ENCODE measurements at places on chromosomes 4 and X. TPM values are rescaled to one million over a fixed set of nuclear protein-coding genes. Genes with fewer than 3 reads are reported as not detected.
A peak's percentile ranks its signal among the peaks of the same experiment; 100 is the strongest.

Gene CISD2
- polyA plus RNA-seq = 54.9 TPM

Gene GPRIN3
- 18.9 TPM for polyA plus RNA-seq

Gene PNMA3
- 0.21 TPM for polyA plus RNA-seq

DNA sequence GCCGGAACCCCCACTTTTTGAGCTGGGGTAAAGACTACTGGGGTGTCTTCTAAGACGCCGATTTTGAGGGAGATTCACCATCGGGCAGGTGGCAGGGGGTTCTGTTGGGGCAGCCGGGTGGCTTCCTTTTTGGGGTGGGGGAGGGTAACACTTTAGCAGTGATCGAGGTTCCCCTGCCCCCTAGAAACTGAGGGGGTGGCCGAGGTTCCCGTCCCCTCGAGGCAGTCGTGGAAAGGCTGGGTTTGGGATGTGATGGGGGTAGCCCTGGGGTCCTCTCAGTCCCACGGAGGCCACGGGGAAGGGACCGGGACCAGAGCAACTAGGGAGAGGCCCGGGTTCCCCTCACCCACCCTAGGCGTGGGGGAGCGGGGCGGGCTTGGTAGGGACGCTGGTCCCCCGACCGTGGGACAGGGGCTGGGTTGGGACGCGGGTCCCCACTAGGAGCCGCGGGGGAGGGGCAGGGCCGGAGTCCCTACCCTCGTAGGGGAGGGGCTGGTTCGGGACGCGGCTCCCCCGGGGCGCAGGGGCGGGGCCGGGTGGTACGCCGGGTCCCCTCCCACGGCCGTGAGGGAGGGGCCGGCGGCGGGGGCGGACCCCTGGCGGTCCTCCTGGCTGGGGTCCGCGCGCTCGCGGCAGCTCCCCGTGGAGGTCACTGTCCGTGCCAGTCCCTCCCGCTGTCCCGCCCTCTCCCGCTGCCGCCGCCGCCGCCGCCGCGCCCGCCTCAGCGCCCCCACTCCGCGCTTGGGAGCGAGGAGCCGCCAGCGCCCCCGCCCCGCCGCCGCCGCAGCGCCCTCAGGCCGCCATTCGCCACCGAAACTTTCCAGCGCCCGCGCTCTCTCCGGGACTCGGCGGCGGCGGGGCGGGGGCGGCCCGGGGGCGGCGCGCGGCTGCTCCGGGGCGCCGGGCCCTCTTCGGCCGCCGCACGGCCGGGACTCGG, at the start of gene TBL1X:
TSS of gene TBL1X (plus strand) at position 624 of the 937 bp plus-strand sequence. CDS start 188,529 bp downstream, outside the sequence.
- no peaks in the 10 kb centered on the region for H3K36me3 ChIP-seq
- peak within 1 kb of the TSS; percentile 56 for H3K27ac ChIP-seq
- DNase-seq = peak; percentile 52
- H3K4me1 ChIP-seq = peaks cover 38% of the 10 kb centered on the region
- H3K4me3 ChIP-seq = peak within 1 kb of the TSS; percentile 32

DNA sequence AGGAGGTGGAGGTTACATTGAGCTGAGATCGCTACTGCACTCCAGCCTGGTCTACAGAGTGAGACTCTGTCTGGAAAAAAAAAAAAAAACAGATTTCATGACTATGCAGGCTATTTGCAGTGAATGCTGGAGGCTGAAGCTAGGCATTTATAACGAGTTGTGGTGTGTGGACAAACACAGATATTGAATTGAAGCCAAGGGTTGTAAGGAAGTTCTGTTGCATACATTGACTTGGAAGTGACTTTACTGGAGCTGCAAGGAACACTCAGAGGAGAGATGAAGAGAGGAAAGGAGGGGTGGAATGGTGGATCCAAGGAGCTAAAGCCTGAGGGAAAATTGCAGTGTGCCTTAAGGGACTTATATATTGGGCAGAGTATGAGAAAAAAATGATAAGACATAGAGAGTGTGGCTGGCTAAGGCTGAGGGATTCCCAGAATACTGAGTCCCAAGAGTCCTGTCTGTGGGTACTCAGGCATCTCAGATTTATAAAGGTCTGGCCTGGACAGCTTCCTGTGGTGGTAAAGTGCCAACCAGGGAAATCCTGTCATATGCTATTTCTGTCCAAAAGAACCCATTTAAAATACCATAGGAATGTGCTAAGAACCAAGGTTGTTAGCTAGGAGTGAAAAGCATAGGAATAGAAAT, 87.8 kb upstream of the GUCY1A1 start:
- no peak for DNase-seq
- no peak overlapping the region for H3K4me3 ChIP-seq
- H3K4me1 ChIP-seq = no peaks in the 10 kb centered on the region
- no peak overlapping the region for H3K27ac ChIP-seq

DNA sequence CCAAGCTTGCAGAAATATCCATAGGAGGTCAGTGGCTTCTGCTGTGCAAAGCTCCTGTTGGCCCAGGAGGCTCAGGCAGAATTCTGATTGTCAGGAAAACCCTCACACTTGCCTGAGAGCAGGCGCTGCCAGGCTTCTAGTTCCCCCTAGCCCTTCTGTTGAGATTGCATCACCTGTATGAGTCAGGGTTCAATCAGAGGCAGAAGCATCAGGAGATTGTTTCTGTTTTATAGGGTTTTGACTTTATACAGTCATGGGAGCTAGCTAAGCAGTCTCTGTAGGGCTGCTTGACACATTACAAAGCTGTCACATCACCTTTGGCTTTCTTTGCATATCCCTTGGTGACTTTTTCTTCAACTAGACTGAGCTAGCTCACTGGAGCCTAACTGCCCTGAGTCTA, 27.8 kb downstream of the DIPK2B start:
- no peaks in the 10 kb centered on the region for H3K36me3 ChIP-seq
- DNase-seq = no peak
- no peak overlapping the region for H3K27ac ChIP-seq
- no peaks in the 10 kb centered on the region for H3K4me1 ChIP-seq
- no peak overlapping the region for H3K4me3 ChIP-seq

GRCh38 chr4:38400946-38401345, 263.1 kb upstream of the KLF3 start:
- H3K4me3 ChIP-seq = no peak overlapping the region
- no peaks in the 10 kb centered on the region for H3K4me1 ChIP-seq
- no peaks in the 10 kb centered on the region for H3K27me3 ChIP-seq
- no peaks in the 10 kb centered on the region for H3K36me3 ChIP-seq

DNA sequence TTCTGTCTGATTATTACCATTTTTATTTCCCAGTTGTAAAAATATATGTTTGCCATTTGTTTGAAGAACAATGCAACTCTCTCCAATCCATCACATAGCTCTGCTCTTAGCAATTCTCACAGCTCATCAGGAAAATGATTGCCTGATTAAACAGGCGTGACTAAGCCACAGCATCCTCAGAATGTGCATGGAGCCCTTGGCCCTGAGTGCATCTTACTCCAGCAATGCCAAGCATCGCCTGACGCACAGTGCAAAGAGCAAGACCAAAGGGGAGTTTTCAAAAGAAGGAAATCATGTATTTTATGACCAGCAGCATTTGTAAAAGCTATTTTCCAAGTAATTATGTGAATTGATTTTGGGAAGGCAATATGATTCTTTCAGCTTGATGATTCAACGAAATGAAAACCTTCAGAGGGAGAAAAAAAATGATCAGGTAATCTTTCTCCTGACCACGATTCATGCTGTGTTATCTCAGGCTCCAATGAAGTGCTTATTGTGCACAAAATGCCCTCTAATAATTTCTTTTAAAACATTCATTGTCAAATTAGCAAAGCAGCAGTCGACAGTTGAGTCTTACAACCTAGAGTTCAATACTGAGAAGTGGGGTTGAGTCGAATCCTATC, 138.0 kb upstream of the FAM9B start:
- no peaks in the 10 kb centered on the region for H3K36me3 ChIP-seq
- no peak overlapping the region for H3K4me3 ChIP-seq
- no peak overlapping the region for H3K27ac ChIP-seq
- DNase-seq = no peak
- H3K4me1 ChIP-seq = no peaks in the 10 kb centered on the region

DNA sequence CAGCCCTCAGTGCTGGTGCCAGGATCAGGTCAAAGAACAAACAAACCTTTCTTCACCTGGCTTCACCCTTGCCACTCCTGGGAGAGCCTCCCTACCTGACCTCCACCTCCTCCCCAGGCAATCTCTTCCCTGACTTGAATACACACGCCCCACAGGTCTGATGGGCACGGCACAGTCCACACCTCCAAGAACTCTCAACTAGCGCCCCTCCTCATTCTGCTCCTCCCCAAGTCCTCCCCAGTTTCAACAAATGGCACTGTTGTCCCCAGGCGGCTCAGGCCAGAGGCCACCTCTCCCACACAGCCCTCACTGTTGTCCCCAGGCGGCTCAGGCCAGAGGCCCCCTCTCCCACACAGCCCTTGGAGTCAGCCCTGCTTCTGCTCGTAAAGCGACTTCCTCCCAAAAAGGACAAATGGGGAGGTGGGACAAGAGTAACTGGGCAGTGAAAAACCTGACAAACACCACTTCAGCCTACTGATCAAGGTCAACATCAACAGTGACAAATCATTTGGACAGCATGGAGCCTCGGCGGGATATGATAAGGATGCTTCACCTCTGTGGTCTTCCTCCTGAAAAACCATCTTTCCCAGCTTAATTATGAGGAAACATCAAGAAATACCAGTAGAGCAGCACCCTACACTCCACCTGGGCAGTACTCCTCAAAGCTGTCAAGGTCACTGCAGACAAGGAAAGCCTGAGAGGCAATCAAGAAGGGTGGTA, 2.9 kb downstream of the LETM1 start:
- no peak overlapping the region for H3K4me3 ChIP-seq
- H3K4me1 ChIP-seq = peaks cover 47% of the 10 kb centered on the region
- H3K36me3 ChIP-seq = no peaks in the 10 kb centered on the region
- DNase-seq = no peak

DNA sequence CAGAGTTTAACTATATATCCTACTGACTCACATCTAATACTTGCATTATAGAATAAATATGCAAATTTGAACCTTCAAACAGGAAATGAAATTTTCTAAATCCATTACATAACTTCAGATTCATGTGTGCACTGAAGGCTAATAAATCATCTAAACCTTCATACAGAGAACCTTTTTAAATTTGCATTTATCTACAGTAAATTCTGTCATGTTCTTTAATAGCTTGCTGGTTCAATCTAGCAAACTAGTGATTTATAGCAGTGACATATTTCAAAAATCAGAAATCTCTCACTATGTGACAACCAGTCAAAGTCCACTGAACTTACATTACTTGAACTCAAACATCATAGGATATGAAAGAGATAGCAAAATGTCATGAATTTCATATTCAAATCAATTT, 65.1 kb downstream of the LRBA start:
- no peak overlapping the region for H3K27ac ChIP-seq
- peaks cover 29% of the 10 kb centered on the region for H3K4me1 ChIP-seq
- H3K4me3 ChIP-seq = no peak overlapping the region
- H3K27me3 ChIP-seq = no peaks in the 10 kb centered on the region

GRCh38 chr4:4568806-4569427, 27.1 kb upstream of the STX18 start:
- H3K36me3 ChIP-seq = no peaks in the 10 kb centered on the region
- no peak overlapping the region for H3K4me3 ChIP-seq
- no peak for DNase-seq

All from CD4-positive, alpha-beta memory T cell (primary cell).